ENCODE measurements at places on chromosomes 12 and 14. TPM values are rescaled to one million over a fixed set of nuclear protein-coding genes. Genes with fewer than 3 reads are reported as not detected.

RTL1 gene
- 2.0 TPM for total RNA-seq

SLC7A8 gene
- total RNA-seq, result 47.6 TPM

GALNT16 gene
- 6.8 TPM for total RNA-seq

BHLHE41 gene
- total RNA-seq, result 0.11 TPM

SLC10A1 gene
- not detected for total RNA-seq

EXOC3L4 gene
- 2.1 TPM for total RNA-seq

CLMN gene
- total RNA-seq, result 11.7 TPM

RAB21 gene
- 40.9 TPM for total RNA-seq

DNA sequence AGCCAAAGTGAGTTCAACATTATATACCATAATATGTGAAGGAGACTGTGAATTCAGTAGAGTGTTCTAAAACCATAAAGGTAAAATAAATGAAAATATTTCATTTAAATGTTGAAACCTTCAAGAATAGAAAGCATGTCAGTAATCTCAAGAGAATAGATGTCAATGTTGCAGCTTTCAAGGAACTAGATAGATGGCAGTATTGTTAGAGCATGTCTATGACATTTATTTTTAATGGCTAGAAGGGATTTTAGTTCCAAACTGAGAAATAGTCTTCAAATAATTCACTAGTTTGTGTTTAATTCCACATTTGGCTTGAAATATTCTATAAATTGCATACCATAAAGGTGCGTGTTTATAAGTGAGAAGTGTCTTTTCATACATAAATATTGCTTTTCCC, 326.5 kb downstream of the FLRT2 start:
- DNase-seq, result no peak

GRCh38 chr14:79661752-79662151, 549.6 kb downstream of the DIO2 start:
- no peak for DNase-seq

GRCh38 chr12:114265036-114265435, 140.9 kb downstream of the TBX5 start:
- DNase-seq, result peak; percentile 18

GRCh38 chr14:22251090-22251489, 337.9 kb downstream of the DAD1 start:
- DNase-seq, result no peak

DNA sequence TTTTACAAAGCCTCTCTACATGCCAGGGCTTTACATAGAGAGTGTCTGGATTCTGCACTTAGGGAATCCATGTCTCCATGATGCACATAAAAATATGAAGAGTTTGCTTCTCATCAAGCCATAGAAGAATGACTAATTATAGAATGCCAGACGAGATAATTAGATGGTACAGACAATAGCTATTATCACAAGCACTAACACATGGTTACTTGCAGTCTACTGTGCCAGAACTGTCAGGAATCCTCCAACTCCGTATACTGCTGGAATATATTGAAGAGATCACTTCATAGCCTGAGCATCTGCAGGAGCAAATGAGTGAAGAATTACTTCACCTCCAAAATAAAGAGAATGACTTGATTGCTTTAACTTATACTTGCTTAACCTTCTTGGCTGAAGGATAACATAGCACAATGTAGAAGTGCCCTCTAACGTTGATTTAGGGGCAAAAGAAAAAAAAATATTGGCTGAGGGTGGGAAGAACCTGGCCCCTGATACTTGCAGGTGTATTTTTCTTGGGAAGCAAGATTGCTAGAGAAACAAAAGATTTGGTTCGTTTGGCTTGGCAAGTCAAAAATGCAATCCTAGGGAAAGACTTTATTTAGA, 272.8 kb upstream of the FAR2 start:
- no peak for DNase-seq

GRCh38 chr12:74021937-74022336, 515.7 kb upstream of the ATXN7L3B start:
- peak; percentile 94 for DNase-seq

DNA sequence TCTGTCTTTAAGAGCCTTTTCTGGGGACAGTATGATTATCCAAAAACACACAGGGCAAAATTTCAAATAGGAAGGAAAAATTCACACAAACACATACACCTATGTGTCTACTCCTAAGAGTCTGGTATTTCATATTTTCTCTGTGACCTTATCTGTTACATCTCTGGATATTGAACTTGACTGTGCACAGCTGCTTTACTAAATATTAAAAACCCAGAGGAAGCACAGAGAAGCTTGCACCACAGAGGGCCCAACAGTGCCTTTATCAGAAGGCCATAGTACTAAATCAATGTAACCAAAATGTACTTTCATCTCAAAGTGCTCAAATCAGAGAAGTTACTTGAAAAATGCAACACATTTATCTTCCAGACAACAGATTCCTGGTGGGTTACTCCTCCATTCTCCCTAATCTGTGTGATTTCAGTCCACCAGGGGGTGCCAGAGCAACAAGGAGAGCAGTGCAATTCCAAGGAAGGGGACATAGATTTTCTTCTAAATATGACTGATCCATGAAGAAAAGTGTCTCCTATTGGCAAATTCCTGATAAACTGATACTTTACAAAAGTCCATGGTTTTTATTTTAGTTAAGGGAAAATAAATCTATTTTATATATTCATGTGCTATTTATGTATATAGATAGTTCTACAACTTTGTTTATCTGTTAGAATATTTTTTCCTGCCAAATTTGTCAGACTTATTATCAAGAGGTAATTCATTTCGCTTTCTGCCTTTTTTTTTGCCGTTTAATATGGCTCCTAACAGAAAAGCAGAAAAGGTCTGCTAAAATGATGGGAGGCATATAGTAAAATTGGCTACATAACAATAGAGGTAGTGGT, 617.6 kb downstream of the LRFN5 start:
- peak; percentile 93 for DNase-seq

- DNase-seq, result no peak
Measured at GRCh38 chr14:100553471-100553870, 33.7 kb downstream of the BEGAIN start.

DNA sequence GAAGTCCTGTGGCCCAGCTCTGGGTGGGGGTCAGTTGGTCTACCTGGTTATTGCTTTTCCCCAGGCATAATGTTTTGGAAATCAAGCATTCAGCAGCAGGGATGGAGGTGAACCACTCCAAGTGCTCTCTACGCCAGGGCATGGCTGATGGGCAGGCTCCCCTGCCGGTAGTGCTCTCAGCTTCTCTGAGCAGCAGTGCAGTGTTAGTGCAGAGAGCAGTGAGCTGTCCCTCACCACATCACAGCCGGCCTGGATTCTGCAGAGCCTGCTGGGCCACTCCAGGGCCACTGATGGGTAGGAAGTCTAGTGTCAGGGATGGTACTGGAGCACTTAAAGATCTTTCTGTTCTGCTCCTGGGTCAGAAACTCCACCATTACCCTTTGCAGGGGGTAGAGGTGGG, 151.1 kb downstream of the CALM1 start:
- DNase-seq, result no peak

DNA sequence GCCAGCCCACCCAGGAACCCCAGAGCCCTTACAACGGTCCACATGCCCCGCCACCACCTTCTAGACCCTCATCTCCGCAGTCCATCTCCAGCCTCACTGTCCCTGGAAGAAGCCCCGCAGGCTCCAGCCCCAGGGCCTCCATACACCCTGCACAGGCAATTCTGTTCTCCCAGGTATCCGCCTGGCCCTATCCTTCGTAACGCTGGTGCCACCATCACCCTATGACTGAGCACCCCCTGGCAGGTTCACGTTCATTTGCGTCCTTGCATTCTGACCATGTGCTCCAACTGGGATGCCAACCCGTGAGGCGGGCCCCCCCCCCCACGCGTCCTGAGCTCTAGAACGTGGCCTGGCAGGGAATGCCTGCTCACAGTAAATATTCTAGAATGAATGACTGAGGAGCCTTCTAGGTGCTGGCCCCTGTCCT, 675 bp upstream of the SCARB1 start:
- no peak for DNase-seq

- DNase-seq, result no peak
Measured at GRCh38 chr12:50961708-50962107, 9.4 kb downstream of the HIGD1C start.

DNA sequence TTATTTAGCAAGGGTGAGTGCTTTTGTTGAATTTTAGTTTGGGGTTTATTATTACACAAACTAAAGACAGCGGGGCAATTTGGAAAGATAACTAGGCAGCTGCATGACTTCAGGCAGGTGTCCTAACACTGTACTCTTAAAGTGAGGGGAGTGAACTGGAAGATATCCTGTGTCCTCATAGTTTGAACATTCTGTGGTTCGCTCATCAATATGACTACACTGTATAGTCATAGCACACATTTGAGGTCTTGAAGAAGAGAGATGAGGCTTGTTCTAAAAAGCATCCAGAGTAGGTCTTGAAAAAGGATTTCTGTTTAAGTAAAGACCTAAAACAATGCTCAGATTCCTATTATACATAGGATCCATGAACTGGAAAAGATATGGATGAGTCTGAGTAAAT, 1.7 kb upstream of the MAP3K9 start:
- no peak for DNase-seq

GRCh38 chr14:104752423-104752734, 568 bp upstream of the SIVA1 start:
- DNase-seq, result no peak

DNA sequence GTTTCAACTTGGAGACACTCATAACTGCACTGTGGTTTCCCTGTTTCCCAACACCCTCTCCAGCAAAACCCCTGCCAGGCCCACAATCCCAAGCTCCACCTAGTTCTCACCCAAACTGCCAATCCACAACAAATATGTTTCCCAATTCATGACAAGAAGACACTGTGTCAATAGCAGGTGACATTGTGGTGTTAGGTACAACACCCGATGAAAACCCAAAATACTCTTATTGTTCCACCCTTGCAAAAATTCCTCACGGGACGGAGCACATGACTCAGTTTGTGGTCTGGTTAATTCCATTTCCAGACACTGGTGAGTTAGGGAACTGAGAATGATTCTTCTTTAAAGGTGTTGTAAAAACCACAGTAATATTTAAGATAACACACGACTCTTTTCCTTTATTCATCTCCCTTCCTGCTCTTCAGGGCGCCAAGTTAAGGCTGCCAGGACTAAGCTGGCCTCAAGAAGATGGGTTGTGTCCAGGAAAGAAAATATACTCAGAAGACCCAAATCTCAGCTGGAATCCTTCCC, 735.5 kb downstream of the MED13L start:
- no peak for DNase-seq

DNA sequence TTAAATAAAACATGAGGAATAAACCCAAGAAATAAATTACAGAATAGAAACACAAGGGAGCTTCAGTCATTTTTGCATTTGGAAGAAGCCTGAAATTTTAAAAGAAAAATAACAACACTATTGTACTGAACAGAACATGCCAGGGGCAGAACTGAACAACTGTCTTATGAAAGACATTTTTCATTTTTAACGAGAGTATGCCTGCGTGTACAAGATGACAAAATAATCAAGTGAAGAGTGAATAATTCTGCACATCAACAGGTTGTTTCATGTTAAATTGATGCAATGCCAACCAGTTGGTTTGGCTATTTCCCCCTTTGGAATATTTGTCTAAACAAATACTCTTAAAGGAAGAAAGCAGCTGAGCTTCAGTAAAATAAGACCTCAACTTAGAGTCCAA, 103.3 kb upstream of the BTG1 start:
- DNase-seq, result no peak

Data from endodermal cell (in vitro differentiated cells).